CD4-positive, alpha-beta T cell treated with Interleukin-4 for 4 hours (primary cell): ENCODE measurements at places on chromosomes 1 and 21.

GRCh38 chr1:87243573-87243972 is 85.1 kb upstream of the LMO4 start:
- DNase-seq, result no peak

DNA sequence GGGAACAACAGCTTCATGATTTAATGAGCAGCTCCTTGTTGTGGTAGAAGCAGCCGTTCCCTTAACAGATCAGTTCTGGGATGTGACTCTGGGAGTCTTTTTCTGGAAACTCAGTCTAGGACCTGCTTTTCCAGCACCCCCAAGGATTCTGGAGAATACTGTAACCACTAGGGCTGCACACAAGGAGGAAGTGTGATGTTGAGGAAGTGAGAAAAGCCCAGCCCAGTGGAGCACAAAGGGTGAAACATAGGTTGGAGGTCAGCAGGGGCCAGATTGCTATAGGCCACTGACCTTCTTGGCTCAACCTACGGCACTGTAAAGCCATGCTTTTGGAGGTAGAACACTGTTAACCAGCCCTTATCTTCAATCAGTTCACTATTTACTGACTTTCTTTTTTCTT is 10.1 kb upstream of the PLA2G5 start:
- DNase-seq, result no peak

DNA sequence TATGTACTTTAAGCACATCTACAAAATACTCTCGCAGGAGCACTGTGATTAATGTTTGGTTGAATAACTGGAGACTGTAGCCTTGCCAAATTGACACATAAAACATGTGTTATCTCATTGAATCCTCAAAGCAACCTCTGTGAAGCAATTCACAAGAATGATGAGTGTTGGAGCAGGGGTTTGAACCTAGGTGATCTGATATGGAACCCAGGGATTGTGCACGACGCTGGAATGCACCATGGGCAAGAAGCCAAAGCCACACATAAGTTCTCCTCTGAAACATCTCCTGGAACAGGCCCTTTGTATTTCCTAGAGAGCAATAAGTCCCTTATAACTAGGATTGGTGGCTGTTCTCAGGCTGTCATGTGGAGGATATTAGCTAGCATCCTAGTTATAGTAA is 124.6 kb upstream of the IVNS1ABP start:
- no peak for DNase-seq

- DNase-seq, result no peak
Measured at GRCh38 chr21:39251326-39251725, 62.1 kb downstream of the BRWD1 start.

GRCh38 chr1:31765041-31765467 is 914 bp upstream of the ADGRB2 start:
- DNase-seq, result no peak

GRCh38 chr1:115796036-115796435 is 27.5 kb upstream of the CASQ2 start:
- no peak for DNase-seq

- no peak for DNase-seq
Measured at GRCh38 chr1:29312469-29313461, 76.4 kb downstream of the PTPRU start.

DNA sequence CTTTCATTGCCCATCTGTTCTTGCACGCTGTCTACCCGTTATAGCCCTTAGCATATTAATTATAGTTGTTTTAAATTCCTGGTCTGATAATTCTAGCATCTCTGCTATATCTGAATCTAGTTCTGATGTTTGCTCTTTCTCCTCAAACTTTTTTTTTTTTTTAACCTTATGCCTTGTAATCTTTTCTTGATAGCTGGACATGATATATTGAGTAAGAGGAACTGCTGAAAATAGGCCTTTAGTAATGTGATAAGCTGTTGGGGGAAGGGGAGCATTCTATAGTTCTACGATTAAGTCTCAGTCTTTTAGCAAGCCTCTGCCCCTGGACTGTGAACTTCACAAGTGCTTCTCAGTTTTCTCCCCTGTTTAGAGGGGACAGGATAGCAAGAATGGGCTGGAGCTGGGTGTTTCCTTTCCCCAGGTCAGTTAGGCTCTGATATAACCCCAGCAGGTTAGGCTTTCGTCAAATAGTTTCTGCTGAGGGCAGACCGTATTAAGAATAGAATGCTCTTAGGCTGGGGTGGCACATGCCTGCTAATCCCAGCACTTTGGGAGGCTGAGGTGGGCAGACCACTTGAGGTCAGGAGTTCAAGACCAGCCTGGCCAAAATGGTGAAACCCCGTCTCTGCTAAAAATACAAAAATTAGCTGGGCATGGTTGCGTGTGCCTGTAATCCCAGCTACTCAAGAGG is 62.2 kb downstream of the ZFYVE9 start:
- no peak for DNase-seq

DNA sequence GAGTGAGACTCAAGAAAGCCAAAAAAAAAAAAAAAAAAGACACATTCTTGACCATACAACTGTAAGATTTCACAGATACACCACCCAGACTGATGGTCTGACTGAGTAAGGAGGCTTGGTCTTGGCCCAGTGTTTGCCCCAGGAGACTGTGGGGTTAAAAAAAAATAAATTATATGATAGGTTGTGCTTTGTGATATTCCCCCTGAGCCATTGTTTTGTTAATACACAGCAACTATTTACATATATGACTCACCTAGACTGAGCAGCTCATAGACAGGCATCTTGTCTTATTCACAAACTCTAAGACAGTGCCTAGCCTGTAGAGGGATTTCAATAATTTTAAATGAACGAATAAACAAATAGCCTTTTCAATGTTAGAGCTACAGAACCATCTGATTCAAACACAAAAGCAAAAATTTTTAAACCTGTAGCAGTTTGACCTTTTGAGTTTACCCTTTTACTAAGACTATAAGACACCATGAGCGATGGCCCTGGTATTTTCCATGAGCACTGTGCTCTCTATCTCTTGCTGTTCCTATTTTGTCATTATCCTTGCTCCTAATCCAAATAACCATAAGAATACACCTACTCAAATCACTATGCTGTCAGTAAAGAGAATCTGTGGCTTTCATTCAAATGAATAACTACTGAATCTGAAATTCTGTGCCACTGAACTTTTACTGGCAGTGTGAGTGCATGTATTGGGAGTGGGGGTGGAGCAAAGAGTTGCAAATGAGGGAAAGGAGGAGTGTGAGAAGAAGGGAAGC is 199.4 kb upstream of the PTBP2 start:
- no peak for DNase-seq

DNA sequence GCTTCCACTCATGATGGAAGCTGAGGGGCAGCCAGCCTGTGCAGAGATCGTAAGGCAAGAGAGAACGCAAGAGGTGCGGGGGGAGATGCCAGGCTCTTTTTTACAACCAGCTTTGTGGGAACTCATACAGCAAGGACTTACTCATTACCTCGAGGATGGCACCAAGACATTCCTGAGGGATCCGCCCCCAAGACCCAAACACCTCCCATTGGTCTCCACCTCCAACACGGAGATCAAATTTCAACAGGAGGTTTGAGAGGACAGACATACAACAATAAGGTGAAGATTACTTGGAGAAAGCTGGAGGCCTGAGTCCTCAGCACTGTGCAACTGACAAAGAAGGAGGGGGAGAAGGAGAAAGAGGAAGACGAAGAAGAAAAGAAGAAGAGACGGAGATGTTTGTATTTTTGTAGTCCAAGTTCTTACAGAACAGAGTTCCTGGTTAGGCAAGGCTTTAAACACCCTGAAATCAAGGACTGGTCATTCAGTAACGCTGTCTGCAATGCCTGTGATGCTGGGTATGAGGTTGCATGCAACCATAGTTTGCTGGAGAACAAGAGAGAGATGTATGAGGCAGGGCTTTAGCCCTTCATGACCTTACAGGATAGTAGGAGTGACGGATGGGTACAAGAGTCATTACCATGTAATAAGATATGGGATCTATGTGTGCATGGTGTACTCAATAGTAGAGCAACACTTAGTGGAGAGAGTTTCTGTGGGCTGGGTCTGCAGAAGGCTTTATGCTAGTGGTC is 19.7 kb upstream of the GALNT2 start:
- no peak for DNase-seq

GRCh38 chr1:245776139-245776538 is 621.4 kb downstream of the KIF26B start:
- no peak for DNase-seq

DNA sequence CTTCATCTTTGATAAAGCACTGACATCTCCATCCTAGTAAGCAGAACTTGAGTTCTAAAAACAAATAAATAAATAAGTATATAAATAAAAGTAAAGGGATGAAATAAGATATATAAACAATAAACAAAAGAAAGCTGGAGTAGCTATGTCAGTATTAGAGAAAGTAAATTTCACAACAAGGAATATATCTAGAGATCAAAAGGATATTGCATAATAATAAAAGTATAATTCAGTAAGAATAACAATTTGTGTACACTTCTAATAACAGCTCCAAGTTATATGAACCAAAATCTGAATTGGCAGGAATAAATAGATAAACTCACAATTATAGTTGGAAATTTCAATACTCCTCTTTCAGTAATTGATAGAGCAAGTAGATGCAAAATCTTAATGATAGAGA is 9.8 kb upstream of the CENPF start:
- DNase-seq, result no peak

GRCh38 chr1:83857103-83857502 is 141.8 kb downstream of the TTLL7 start:
- no peak for DNase-seq

GRCh38 chr1:63750721-63751120 is 23.1 kb upstream of the ROR1 start:
- no peak for DNase-seq

DNA sequence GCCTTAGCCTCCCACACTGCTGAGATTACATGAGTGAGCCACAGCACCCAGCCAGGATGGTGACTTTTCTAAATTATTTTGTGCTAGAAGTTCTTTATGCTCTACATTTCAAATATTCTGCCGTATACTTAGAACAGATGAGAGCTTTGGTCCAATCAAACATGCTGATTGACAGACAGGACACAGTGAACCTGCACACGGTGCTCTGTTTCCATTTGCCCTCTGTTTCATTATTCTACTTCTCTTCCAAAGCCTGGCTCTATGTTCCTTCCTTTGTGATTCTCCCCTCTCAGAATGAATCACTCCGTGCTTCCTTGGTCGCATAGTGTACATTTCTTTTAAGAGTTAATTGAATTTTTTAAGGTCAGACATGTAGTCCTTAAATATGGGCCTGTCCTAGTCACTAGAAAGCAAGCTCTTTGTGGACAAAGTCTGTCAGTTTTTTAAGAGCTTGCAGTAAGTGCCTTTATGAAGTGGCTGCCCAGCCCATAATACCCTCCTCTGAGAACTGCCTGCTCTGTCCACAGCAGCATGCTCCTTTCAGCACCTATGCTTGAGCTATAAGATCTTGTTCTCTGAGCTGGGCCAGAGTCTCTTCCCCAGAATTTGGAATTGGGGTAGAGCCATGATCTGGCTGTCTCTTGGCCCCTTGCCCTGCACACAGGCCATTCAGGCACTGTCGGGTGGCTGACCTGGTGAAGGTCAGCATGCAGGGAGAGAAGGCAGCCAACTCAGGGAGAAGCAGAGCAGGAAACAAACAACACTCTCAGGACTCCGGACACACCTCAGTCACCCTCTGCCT is 66.8 kb upstream of the SLC44A3 start:
- DNase-seq, result no peak

DNA sequence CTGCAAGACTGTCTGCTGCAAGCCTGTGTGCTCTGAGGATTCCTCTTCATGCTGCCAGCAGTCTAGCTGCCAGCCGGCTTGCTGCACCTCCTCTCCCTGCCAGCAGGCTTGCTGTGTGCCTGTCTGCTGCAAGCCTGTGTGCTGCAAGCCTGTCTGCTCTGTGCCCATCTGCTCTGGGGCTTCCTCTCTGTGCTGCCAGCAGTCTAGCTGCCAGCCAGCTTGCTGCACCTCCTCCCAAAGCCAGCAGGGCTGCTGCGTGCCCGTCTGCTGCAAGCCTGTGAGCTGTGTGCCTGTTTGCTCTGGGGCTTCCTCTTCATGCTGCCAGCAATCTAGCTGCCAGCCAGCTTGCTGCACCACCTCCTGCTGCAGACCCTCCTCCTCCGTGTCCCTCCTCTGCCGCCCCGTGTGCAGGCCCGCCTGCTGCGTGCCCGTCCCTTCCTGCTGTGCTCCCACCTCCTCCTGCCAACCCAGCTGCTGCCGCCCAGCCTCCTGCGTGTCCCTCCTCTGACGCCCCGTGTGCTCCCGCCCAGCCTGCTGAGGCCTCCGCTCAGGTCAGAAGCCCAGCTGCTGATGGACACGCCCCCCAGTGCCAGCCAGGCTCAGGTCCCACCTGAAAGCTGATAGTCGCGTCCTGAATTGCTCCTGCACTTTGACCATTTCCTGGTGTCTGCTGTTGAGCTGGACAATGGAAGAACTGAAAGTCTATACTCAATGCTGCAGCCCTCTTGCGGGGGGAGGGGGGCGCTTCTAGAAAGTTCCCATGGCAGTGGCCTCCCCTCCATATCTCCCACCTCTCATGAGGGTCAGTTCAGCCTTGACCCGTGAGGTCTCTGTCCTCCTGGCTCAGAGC is 1.2 kb downstream of the KRTAP10-4 start:
- no peak for DNase-seq

DNA sequence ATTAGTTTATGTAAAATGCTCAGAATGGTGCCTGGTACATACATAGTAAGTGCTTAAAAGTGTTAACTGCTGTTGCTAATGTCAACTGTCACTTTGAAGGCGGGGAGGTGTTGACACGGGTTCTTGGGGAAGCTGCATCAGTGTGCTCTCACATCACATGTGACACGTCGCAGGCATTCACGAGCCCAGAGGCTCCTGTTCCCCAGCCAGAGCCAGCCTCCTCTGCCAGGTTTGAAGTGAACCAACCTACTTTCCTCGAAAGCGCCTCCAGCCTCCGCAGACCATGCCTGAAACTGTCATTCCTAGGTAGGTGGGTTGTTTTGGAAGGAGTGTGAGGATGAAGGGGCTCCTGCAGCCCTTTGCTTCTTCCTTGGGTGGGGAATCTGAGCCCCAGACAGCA is 13.8 kb downstream of the GALNT2 start:
- no peak for DNase-seq

DNA sequence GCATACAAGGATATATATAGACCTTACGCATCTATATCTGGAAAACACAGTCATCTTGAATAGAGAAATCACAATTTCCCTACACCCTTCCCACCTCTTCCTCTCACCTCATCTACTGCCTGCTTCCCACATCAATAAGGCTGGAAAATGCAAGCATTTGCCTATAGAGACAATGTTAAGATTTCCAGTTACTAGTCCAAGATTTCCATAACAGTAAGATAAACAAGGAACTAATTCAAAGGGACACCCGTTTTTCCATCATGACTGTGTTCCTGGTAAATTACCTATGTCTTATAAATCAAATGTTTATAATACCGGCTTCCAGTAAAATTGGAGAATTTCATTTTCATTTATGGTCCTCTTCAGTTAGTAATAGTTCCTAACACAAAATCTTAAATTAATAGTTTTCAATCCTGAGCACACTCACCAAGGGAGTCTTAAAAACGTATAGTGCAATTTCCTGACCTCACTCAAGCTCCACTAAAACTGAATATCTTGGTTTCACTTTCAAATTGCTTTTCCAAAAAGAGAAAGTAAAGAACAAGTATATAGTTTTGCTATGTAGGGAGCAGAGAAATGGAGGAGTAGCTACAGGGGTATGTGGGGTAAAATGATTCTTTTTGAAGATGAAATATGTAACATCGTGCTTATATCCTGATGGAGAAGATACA is 398.7 kb downstream of the PLPP3 start:
- no peak for DNase-seq
